ENCODE measurements at places on chromosomes 7 and 10.

- DNase-seq: no peak
Observed at GRCh38 chr10:29537799-29538198, 97.0 kb downstream of the SVIL start.

GRCh38 chr10:21740989-21741388 lies 207.0 kb downstream of the MLLT10 start:
- no peak for DNase-seq

DNA sequence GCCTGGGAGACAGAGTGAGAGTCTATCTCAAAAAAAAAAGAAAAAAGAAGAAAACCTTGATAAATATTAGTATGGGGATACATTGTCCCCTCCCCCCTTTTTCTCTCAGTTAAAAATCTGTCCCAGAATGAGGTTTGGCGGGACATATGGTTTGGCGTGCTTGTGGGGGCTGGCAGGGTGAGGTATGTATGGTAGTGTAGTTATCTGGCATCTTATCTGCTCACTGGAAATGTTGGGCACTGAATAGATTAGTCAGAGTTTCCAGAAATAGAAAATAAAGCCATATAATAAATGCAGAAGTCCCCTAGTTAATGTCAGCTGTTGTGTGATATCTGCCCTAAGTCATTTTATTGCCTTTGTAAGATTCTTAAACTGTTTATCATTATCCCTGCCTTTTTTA lies 397.5 kb upstream of the GALNT17 start:
- DNase-seq: no peak

DNA sequence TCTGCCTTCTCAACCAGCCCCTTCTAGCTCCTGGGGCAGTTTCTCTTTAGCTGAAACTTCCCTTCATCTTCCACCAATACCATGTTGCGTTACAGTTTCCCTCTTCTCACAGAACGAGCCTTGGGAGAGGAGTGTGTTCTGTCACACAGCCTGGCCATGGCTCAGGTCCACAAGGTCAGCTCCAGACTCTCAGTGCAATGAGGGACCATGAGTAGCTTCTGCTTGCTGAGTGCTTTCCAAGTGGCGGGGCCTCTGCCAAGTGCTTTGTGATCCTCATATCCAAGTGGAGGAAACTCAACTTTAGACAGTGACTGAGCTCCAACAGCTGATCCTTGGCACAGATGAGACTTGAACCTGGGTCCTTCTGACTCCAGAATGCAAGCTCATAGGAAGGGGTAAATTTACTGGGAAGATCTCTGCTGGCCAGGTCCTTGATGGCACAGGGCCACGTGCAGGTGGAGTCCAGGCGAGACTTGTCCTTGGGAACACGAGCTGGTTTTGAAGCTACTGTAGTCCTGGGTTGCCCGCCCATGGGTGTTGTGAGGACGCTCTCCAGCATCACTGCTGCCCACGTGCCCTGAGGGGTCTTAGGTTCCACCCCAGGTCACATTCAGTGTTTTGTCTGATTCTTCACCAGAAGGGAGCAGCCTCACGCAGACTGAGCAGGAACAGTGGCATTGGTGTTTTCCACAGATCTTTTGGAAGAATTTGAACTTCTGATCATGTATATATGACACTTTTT lies 238.0 kb downstream of the EBF3 start:
- no peak for DNase-seq

GRCh38 chr7:81594767-81595166 lies 175.1 kb downstream of the HGF start:
- DNase-seq: no peak

DNA sequence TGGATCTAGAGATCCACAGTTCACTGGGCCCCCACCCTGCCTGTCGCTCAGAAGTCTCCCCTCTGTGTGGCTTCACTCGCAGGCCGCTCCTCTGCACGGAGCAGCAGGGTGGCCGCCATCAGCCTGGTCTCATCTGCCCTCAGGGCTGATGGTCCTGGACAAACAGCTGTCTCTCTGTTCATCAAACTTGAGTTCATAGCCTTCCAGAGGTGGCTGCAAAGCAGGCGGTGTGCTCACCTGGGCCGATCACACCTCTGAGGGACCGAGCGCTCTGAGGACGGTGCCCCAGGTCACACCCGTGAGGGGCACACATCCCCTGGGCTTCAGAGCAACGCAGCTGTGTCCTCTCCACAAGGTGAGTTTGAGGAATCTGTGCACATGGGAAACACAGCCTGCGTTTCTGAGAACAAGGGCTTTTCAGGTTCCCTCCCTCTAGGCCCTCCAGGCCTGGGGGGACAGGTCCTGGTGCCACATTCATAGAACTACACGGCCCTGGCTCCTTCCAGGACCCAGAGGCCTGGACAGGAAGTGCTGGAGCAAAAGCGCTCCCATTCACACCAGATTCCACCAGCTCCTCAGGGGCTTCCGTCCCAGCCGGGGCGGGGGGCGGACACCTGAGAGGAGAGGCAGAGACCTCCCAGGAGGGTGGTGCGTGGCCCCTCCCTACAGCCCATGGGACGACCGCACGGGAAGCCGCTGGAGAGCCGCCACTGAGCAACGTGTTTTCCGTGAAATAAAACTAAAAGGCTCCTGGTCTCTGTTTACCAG lies 31.2 kb upstream of the FAM20C start:
- DNase-seq: no peak

- peak; percentile 83 for DNase-seq
Observed at GRCh38 chr10:63628526-63629362, 107.5 kb downstream of the REEP3 start.

DNA sequence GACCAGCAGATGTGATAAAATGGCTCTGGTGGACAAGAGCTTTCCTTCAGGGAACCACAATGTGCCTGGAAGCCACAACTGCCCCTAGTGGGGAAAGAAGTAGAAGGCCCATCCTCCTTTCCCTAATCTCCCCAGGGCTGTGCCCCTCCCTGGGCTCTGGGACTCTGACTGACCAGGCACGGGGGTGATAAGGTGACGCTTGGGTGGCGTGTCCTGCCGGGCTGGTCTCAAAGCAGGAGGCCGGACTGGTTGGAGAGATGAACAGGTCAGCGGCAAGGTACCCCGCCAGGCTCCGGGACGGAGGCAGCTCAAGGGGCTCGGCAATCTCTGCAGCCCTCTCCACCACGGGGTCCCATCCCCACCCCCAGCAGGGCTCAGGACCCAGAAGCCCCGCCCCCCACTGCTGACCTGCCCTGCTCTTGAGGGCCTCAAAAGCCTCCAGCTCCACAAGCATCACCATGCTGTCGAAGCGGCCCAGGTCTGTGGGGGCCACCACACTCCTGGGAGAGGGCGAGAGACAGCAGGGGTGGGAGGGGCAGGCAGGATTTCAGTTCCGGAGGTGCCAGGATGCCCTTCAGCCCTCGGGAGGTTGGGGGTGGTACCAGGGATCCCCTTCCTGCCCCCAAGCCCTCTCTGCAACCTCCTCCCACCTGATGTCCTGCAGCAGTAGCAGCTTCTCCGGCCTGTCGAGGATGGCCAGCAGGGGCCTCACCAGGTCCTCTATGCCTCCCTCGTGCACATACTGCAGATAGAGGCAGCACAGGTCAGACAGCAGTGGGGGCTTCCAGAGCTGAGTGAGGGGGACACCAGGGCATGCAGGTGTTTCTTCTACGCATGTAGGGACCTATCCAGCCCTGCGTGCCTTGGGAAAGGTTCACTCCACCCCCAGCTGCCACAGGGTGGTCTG lies 12.2 kb downstream of the LZTS2 start:
- no peak for DNase-seq

DNA sequence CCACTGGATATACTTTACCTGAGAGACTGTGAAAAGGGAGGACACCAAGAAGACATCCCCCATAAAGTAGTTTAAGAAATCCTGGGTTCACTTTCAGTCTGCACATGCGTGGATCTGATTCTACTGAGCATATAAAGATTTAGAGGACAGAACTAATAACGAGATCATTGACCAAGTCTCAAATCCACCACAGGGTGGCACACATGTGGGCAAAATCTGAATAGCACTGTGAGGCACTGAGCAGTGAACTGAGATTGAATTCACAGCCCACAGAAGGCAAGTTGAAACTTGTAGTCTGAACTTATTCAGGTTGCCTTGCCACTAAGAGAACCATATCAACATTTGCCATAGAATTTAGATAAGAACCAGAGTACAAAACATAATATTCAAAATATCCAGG lies 818.6 kb downstream of the GRID1 start:
- DNase-seq: peak; percentile 62

Measured in NCI-H1436 (cell line).